ENCODE measurements at places on chromosomes 12 and 14. TPM values are rescaled to one million over a fixed set of nuclear protein-coding genes. Genes with fewer than 3 reads are reported as not detected.

GRCh38 chr14:105818712-105819005, 292.3 kb downstream of the TMEM121 start:
- DNase-seq = no peak

- DNase-seq = no peak
Observed at GRCh38 chr14:87045246-87045645, 947.7 kb downstream of the GALC start.

DNA sequence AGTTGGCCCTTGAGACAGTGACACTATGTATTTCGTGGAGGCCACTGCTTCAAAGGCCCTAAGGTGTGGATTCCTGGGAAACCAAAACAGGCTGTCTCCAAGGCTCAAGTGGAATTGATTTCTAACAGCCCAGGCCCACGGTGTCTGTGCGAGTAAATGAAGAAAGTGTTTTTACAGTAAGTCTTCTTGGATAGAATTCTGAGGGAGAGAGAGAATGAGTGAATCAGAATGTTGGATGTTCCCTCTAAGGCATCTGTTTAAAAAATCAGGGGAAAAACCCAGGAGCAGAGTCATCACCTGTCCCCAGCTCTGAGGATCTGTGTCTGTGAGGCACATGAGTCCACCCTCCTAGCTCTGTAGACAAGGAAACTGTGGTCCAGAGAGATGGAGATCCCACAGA, 22.3 kb upstream of the BDKRB1 start:
- no peak for DNase-seq

The DACT1 gene
- total RNA-seq = 3.7 TPM

The NCOR2 gene
- total RNA-seq = 248 TPM

DNA sequence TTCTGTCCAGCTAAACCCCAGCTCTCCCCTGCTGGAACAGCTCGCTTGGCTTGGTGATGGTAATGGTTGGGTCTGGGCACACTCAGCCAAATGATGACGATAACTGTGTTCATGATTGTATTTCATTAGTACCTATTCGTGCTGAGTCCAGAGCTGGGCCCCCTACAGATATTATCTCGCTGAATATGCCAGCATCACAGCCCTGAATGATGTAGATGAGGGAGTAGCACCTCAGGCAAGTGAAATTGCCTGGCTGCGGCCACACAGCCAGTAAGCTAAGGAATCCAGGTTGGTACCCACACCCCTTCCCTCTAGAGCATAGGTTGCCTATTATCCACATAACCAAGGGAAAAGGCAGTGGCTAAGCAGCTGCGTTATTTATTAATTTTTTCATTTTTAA, 163.5 kb downstream of the KTN1 start:
- no peak for DNase-seq

DNA sequence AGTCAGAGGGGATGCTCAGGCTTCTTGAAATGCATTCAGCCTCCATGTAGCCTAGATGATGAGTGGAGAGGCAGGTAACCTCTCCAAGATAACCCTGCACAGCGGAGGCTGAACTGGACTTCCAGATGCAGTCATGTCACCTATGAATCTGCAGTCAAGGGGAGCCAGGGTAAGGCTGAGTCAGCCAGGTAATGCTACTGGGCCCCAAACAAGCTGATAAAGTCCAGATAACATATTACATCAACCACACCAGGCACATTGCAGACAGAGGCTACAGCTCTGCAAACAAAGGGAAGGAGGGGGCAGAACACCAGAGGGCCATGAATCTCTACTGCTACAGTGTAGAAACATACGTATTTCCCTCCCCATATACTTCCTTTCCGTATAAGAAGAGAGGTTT, 14.0 kb downstream of the RNASE9 start:
- DNase-seq = no peak

DNA sequence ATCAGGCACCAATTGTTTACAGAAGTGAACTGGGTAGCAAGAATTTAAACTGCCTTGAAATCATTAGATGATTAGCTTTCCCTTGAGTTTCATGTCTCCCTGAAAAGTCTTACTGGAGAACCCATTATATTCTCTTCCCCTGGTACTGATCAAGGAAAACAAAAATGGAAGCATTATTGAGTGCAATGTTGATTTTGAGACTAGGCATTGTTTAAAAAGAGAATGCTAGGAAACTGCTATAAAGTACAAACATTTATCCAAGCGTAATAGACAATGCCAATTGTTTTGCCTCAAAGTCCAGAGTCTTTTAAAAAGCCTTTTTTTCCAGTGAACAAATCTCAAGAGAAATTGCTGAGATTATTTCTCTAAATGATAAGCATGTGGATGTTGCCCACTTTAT, 197.0 kb downstream of the CCER1 start:
- no peak for DNase-seq

- no peak for DNase-seq
Observed at GRCh38 chr14:75184492-75184891, 8.1 kb upstream of the TMED10 start.

The AQP2 gene
- not detected for total RNA-seq

DNA sequence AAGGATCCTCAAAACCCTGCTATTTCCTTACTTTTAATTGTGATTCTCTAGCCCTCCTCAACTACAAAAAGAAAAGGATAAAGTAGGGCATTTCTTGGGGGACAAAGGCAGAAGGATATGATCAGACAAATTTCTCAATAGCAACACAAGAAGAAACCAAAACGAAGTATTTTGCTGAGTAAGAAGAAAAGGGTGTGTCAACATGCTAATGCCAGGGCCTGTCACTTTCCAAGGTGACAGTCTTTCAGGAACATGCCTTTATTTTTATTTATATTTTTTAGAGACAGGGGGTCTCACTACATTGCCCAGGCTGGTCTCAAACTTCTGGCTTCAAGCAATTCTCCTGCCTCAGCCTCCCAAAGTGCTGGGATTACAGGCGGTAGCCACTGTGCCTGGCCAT, 39.8 kb downstream of the CBX5 start:
- no peak for DNase-seq
